ENCODE measurements at places on chromosomes 13 and 19. TPM values are rescaled to one million over a fixed set of nuclear protein-coding genes. Genes with fewer than 3 reads are reported as not detected.
A peak's percentile ranks its signal among the peaks of the same experiment; 100 is the strongest.

DNA sequence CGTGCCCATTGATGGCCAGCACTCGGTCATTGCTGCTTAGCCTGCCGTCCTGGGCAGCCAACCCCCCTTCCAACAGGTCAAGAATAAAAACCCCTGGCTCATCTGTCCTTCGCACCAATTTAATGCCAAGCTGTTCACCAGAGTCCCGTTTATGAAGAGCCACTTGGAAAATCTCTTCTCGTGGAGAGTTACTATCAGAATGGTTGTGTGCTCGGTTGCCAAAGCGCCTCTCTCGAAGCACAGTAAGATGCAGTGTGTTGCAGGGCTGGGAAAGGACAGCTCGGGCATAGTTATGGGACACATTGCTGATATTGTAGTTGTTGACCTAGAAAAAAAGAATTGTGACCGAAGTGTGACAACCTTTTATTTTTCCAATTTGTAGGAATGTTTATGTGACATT lies 57.9 kb downstream of the LNX2 start:
- DNase-seq = no peak

DNA sequence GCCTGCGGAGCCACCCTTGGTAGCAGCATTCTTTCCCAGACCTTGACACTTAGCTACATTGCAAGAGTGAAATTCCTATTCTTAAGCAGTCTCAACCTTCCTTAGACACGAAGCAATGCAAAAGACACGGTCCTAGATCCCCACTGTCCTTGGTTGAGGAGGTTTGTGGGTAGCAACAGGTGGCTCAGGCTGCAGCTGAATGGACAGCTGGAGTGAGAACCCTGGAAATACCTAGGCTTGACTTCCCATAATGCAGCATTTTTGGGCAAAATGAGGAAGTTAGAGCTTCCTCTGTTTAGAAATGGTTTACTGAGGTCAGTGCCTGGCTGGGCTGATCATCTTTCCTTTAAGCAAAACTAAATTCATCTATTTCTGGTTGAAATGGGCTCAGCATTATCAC lies 296.6 kb downstream of the RFC3 start:
- DNase-seq = peak; percentile 58

GRCh38 chr19:29860492-29860891 lies 48.7 kb downstream of the CCNE1 start:
- peak; percentile 63 for DNase-seq

MCEMP1 gene
- not detected for total RNA-seq

Measured in Karpas-422 (cell line).